Activated CD8-positive, alpha-beta T cell treated with anti-CD3 and anti-CD28 coated beads, Interleukin-2, amount 10 ng/mL, durations not matched to agents 7 days and 5 days (primary cell): ENCODE measurements at places on chromosomes 12 and 14.

- DNase-seq, result no peak
- H3K27ac ChIP-seq, result peak overlapping the region; percentile 43
- H3K4me3 ChIP-seq, result no peak overlapping the region
- peaks cover 3% of the 10 kb centered on the region for H3K36me3 ChIP-seq
- H3K4me1 ChIP-seq, result peaks cover 48% of the 10 kb centered on the region
Observed at GRCh38 chr12:11902525-11902875, 168.2 kb upstream of the BCL2L14 start.

GRCh38 chr12:75884465-75884985 is 147.1 kb downstream of the PHLDA1 start:
- no peaks in the 10 kb centered on the region for H3K36me3 ChIP-seq
- no peaks in the 10 kb centered on the region for H3K4me1 ChIP-seq

DNA sequence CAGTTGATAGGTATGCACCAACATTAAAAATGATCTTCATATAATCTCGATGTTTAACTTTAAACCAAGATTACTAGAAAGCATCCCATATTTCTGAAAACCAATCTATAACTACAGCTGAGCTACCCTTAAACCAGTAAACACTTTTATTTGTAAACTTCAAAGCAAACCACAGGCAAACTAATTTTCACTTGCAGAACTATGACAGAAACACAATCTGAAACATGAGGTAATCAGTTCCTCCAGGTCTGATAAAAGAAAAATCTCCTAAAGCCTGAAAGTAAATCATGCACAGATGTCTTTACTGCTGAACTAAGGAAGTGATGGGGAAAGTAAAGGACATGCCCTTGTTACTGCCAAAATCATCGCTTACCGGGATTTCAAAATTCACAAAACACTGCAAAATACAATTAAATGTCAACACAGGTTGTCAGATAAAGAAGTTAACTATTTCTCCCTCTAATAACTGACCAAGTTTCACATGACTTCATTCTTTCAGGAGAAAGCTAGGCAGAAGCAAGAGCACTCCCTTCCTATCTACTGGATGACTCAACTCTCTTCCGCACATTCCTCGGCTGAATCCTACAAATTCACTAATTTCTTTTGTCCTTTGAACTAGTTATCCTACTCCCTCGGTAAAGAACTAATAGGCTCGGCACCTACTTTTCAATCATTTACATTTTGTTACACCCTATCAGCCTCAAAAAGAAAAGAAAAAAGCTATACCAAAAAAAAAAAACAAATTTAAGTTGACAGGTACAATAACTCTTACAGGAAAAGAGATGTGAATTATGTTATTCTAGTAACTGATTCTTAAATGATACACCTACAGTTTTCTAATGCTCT is 1.4 kb downstream of the EEA1 start:
- H3K27ac ChIP-seq, result peak overlapping the region; percentile 94
- no peak for DNase-seq
- peaks cover 32% of the 10 kb centered on the region for H3K4me1 ChIP-seq
- peaks cover 8% of the 10 kb centered on the region for H3K36me3 ChIP-seq

DNA sequence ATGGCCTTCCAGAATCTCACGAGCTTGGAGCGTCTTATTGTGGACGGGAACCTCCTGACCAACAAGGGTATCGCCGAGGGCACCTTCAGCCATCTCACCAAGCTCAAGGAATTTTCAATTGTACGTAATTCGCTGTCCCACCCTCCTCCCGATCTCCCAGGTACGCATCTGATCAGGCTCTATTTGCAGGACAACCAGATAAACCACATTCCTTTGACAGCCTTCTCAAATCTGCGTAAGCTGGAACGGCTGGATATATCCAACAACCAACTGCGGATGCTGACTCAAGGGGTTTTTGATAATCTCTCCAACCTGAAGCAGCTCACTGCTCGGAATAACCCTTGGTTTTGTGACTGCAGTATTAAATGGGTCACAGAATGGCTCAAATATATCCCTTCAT is 92.2 kb downstream of the FLRT2 start:
- H3K4me3 ChIP-seq, result no peak overlapping the region
- no peaks in the 10 kb centered on the region for H3K27me3 ChIP-seq
- no peaks in the 10 kb centered on the region for H3K36me3 ChIP-seq

DNA sequence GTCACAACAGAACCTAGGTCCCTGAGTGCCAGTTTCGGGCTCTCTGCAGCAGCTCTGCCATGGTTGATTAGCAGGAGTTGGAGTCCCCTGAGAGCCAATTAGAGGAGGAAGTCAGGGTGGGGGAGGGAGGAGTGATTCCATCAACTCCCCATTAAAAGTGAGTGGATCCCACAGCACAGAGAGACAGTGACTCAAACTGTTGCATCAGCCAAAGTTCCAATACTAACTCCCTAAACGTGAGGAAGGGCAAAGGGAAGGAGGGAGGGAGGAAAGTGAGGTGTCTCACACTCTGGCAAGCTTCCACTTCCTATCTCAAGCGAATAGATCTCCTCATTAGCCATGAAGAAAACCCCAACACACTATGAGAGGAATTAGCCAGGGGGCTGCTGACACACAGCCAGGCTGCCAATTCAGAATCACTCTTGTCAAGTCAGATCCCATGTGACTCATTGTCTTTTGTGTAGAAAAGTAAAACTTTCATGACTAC is 23.6 kb downstream of the OR11H4 start:
- no peak overlapping the region for H3K4me3 ChIP-seq
- no peak overlapping the region for H3K27ac ChIP-seq
- no peaks in the 10 kb centered on the region for H3K36me3 ChIP-seq
- H3K27me3 ChIP-seq, result no peaks in the 10 kb centered on the region
- H3K4me1 ChIP-seq, result no peaks in the 10 kb centered on the region
- no peak for DNase-seq

DNA sequence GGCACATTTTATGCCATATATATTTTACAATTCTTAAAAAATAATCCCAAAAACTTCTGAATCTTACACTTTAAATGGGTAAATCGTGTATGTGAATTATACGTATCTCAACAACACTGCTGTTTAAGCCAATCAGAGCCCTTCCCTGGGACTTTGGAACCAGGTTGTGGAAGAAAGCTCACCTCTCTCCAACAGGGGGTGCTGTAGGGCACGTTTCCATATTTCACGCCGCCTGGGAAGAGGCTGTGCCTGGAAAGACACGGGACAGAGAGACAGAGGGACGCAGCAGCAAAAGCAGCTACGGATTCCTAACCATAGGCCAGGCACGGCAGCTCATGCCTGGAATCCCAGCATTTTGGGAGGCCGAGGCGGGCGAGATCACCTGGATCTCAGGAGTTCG is 29.4 kb upstream of the FBRSL1 start:
- no peaks in the 10 kb centered on the region for H3K36me3 ChIP-seq

DNA sequence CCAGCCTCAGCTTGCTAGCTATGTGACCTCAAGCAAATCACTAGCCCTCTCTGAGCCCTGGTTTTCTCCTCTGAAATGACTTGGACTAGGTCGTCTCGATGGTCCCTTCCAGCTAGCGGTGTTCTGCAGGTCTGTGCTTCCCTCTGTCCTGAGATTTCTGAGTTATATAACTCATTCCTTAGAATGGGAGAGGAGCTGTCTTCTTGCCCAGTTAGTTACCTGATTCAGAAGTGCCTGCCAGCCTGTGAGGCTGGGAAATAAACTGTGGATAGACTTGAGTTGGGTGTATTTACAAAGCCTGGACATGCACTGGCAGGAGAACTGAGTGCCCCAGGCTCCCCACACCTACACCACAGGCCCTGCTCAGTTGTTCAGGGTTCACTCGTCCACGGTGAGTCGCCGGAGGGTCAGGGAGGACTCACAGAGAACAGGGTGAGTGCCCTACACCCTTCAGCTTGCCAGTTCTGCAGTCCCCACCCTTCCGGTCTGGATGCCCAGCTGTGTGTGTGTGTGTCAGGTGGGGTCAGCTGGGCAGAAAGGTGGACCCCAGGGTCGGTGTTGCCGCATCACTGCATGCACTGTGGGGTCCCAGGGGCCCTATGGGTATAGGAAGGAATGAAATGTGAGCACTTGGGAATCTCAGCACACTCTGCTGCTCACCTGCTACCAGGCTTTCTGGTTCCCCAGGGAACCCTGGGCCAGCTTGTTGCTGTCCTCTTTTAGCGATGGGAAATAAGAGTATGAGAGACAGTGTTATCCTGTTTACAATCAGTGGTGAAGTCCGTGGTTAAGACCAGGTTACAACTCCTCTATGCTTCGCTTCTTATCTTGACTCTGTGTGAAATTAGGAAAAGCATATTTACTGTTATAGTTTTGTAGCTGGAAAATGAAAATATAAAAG is 348.2 kb downstream of the DPF3 start:
- H3K27me3 ChIP-seq, result peaks cover 28% of the 10 kb centered on the region
- no peak overlapping the region for H3K27ac ChIP-seq
- H3K4me3 ChIP-seq, result no peak overlapping the region
- DNase-seq, result no peak

GRCh38 chr12:102202556-102202955 is 4.9 kb upstream of the PMCH start:
- H3K4me3 ChIP-seq, result no peak overlapping the region
- no peaks in the 10 kb centered on the region for H3K27me3 ChIP-seq
- H3K36me3 ChIP-seq, result peaks cover 38% of the 10 kb centered on the region
- no peak overlapping the region for H3K27ac ChIP-seq
- no peak for DNase-seq

- H3K27ac ChIP-seq, result no peak overlapping the region
- H3K27me3 ChIP-seq, result no peaks in the 10 kb centered on the region
- DNase-seq, result peak; percentile 15
- H3K4me3 ChIP-seq, result no peak overlapping the region
- H3K4me1 ChIP-seq, result peaks cover 38% of the 10 kb centered on the region
- peaks cover 5% of the 10 kb centered on the region for H3K36me3 ChIP-seq
Observed at GRCh38 chr12:4174417-4174816, 99.1 kb upstream of the CCND2 start.

- no peaks in the 10 kb centered on the region for H3K36me3 ChIP-seq
- no peak for DNase-seq
- no peak overlapping the region for H3K27ac ChIP-seq
- H3K4me3 ChIP-seq, result peak overlapping the region; percentile 75
- H3K4me1 ChIP-seq, result peaks cover 17% of the 10 kb centered on the region
Observed at GRCh38 chr12:79690142-79690637, 574 bp downstream of the PAWR start.

- no peak overlapping the region for H3K4me3 ChIP-seq
- peaks cover 2% of the 10 kb centered on the region for H3K4me1 ChIP-seq
- no peaks in the 10 kb centered on the region for H3K36me3 ChIP-seq
- DNase-seq, result no peak
Observed at GRCh38 chr12:71014180-71014785, 93.7 kb upstream of the PTPRR start.

DNA sequence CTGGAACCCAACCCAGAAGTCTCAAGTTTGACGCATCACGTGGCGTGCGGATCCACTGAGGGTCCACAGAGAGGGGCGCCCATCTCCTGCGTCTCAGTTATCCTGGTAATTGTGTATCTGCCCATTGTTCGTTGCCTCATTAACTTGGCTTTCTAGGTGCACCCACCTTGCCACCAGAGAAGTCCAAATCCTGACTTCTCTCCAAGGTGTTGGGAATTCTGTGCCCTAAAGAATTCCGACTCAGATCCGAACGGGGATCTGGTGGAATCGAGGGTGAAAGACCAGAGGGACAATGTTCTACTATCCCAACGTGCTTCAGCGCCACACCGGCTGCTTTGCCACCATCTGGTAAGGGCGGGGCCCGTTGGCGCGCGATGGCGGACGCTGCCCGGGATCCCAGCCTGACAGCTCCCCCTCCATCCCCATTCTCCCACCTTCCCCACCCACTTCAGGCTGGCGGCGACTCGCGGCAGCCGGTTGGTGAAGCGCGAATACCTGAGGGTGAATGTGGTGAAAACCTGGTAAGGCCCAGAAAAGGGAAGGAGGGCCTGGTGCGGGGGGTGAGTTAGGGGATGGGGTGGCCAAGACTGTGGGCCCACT is 481 bp downstream of the REC8 start:
- H3K27me3 ChIP-seq, result no peaks in the 10 kb centered on the region
- no peak for DNase-seq

- H3K4me3 ChIP-seq, result no peak overlapping the region
- H3K27me3 ChIP-seq, result no peaks in the 10 kb centered on the region
- H3K4me1 ChIP-seq, result peaks cover 4% of the 10 kb centered on the region
- no peaks in the 10 kb centered on the region for H3K36me3 ChIP-seq
- DNase-seq, result no peak
Observed at GRCh38 chr12:67377541-67377940, 108.4 kb downstream of the CAND1 start.

DNA sequence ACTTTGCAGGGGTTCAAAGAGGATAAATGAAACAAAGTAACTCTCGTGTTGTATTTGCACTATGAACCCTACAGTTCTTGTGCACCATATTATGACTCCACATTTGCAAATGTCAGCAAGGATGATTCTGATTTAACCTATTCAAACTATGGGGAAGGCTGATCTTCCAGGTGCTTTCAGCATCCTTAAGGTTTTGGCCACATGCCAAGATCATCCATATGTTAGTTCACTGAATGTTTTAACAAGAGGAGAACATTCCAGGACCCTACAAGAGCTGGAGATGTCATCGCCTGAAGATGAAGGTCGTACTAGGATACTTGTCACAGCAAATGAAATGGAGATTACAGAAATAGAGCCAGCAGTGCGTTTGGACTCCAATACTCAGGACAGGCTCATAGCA is 114.2 kb downstream of the DHRS2 start:
- no peak for DNase-seq
- no peaks in the 10 kb centered on the region for H3K36me3 ChIP-seq
- H3K4me3 ChIP-seq, result no peak overlapping the region
- H3K27ac ChIP-seq, result no peak overlapping the region
- peaks cover 4% of the 10 kb centered on the region for H3K4me1 ChIP-seq

- H3K4me3 ChIP-seq, result no peak overlapping the region
- H3K4me1 ChIP-seq, result peaks cover 13% of the 10 kb centered on the region
- peak; percentile 59 for DNase-seq
- no peak overlapping the region for H3K27ac ChIP-seq
Observed at GRCh38 chr12:26971963-26972362, 33.7 kb downstream of the FGFR1OP2 start.

- no peak overlapping the region for H3K27ac ChIP-seq
Observed at GRCh38 chr14:20384321-20384720, 29.0 kb downstream of the TEP1 start.

GRCh38 chr14:75084513-75084912 is 15.1 kb downstream of the ZC2HC1C start:
- H3K4me3 ChIP-seq, result no peak overlapping the region
- no peaks in the 10 kb centered on the region for H3K4me1 ChIP-seq
- H3K27me3 ChIP-seq, result no peaks in the 10 kb centered on the region
- no peak for DNase-seq
- H3K27ac ChIP-seq, result no peak overlapping the region

GRCh38 chr14:60815371-60815770 is 80.8 kb downstream of the MNAT1 start:
- no peak for DNase-seq
- H3K36me3 ChIP-seq, result peaks cover 21% of the 10 kb centered on the region
- H3K27ac ChIP-seq, result no peak overlapping the region
